OCI-M1 (cell line): ENCODE measurements at places on chromosomes 4 and X.

- no peak for DNase-seq
Observed at GRCh38 chr4:181193131-181193930, 1049.9 kb upstream of the TENM3 start.

- DNase-seq: peak; percentile 69
Observed at GRCh38 chr4:90071289-90072235, 55.6 kb upstream of the CCSER1 start.

- DNase-seq: no peak
Observed at GRCh38 chrX:14927401-14927800, 54.2 kb downstream of the MOSPD2 start.

DNA sequence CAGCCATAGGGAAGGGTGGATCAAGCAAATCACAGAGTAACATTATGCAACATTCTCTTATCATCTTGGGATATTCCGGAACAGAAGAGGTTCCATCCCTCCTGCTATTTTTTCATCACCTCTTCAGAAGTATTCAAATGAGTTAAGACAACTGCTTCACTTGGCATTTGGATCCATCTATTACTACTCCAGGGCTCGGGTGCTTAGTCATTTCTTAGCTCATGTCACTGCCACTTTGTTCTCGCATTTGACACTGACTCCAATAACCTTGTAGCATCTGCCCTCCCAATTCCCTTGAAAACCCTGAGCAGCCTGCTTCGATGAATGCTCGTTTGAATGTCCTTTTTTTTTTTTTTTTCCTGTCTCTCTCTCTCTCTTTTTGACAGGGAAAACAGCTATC lies 114.9 kb downstream of the PPARGC1A start:
- DNase-seq: no peak

DNA sequence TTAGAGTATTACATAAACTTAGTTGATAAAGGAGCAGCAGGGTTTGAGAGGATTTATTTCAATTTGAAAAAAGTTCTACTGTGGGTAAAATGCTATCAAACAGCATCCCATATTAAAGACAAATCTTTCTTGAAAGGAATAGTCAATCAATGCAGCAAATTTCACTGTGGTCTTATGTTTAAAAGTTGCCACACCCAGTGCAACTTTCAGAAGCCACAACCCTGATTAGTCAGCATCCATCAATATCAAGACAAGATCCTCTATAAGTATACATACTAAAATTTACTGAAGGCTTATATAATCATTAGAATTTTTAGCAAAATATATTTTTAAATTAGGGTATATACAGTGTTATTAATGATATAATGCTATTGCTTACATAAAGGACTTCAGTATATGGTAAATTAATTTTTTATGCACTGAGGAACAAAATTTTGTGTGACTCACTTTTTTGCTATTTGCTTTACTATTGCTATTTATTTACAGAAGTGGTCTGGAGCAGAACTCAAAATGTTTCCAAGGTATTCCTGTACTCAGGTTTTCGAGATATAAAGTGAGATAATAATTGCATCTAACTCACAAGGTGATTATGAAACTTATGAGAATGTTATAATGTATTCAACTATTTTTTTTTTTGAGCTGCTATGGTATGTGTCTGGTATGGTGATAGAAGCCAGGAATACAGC lies 1127.6 kb downstream of the ADGRL3 start:
- no peak for DNase-seq

DNA sequence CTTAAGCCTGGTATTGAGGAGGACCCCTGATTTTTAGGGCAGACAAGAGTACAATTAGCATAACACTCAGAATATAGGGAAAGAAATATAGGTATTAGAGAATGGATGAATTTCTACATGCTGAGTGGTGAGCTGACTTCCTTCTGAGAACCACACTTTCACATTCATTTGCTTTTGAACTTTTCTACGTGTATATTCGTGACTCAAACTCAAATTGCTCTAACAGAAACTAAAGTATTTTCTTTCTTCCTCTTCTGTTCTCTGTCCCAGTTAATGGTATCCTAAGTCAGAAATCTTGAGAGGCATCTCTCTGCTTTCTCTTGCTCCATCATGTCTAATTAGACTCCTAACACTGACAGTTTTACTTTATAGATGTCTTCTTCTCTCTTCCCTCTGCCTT lies 103.2 kb upstream of the CITED1 start:
- DNase-seq: no peak

- no peak for DNase-seq
Observed at GRCh38 chr4:159498446-159499115, 395.7 kb downstream of the RAPGEF2 start.

DNA sequence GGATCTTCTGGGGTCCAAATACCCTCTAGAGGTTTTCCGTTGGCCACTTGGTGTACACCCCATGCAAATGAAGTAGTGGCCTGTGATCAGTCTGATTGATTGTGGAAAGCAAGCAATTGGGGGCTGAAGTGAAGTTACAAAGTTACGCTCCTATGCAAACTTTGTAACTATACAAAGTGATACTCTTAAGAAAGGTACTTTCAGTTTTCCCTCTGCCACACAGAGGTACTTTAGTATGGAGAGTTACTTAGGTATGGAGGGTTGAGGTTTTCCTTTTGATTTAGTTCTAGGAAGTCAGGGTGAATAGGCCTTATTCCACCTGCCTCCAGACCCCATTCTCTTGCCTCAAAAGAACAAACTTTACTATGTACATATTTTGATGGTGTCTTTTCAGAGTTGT lies 28.7 kb downstream of the STAG2 start:
- DNase-seq: no peak

- DNase-seq: no peak
Observed at GRCh38 chr4:98657531-98658286, 702 bp downstream of the TSPAN5 start.

- DNase-seq: no peak
Observed at GRCh38 chr4:17740702-17741101, 40.7 kb downstream of the FAM184B start.

DNA sequence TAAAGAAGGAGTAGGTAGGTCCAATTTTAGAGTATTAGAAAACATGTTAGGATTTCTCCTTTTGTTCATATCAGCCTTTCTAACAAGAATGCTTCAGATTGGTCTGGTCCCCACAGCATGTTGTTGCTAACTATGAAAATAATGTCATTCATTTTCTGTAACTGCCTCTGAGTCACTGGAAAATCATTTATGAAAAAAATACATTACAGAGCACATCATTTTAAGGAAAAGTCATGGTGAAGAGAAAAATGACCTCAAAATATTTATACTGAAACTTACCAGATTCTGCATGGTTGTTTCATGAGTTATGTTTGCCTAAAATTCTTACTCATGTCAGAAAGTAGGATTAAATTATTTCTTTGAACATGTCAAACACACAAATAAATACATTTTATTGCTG lies 35.2 kb downstream of the DTHD1 start:
- DNase-seq: no peak

DNA sequence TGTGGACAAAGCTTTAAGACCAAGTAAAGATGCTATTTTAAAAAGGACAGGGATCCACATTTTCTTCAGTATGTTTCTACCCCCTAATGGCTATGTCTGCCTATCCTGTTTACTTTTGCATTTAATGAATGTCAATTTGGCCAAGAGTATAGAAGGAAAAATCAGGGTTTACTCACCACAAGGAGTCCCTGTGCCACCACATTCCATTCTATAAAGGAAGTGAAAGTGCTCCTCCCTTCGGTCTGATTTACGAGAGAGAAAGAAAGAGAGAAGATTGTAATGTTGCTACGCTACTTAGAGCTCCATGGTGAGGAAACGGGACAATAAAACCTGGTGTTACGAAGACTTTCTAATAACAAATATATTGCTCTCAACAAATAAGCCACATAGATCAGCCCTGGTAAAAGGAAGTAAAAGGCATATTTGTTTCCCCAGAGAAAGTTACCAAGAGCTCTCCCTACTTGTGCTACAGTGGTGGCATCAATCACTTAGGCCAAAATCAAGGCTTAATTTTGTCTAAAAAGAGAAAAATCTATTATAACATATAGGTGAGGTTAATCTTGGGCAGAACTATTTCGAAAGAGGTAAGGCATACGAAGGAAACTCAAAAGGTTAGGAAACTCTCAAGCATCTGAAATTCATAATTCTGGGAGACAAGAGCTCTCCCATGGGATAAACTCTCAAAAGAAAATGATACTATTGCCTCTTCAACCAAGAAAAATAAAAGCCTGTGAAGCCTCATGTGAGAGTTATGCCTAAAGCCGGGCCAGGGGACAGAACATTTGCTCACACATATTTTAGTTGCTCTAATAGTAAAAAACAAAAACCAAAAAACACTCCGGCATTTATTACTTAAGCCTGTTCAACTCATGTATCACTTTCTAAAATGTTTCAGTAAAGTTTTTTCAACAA lies 29.5 kb downstream of the TAPT1 start:
- DNase-seq: no peak

GRCh38 chr4:103108542-103108941 lies 8.9 kb upstream of the BDH2 start:
- DNase-seq: no peak

GRCh38 chr4:154456240-154456639 lies 35.4 kb downstream of the DCHS2 start:
- DNase-seq: peak; percentile 89

GRCh38 chr4:152328582-152328981 lies 207.3 kb downstream of the FBXW7 start:
- no peak for DNase-seq

- no peak for DNase-seq
Observed at GRCh38 chr4:159284113-159284512, 181.2 kb downstream of the RAPGEF2 start.

- peak; percentile 96 for DNase-seq
Observed at GRCh38 chr4:74056858-74057562, 18.5 kb upstream of the CXCL3 start.

DNA sequence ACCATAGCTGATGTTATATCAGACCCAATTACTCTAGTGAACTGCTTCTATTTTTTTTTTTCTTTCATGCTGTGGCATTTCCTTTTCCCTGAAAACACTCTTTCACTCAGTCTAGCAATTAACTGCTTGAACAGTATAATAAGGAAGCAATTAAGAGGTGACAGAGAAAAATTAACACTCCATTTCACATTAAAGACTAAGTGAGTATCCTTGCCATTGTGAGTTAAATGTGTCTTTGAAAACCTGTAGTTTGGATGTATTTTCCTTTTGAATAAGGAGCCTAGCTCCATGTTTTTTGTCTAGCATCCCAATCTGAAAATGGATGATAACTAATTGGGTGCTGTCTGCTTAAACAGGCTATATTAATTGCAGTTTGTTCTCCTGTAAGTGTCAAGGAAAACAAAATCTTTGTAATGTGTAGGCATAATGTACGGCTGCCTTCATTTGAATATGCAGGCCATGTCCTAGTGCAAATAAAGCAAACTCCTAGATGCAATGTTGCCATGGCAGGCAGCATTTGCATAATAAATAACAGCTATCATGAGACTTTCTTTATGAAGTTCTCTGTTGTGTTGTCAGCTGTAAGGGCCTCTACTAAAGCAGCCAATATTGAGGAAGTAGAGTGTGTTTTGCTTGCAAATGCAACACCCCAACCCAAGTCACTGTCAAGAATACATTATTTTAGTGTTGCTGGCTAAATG lies 416.7 kb downstream of the ZIC3 start:
- DNase-seq: no peak

DNA sequence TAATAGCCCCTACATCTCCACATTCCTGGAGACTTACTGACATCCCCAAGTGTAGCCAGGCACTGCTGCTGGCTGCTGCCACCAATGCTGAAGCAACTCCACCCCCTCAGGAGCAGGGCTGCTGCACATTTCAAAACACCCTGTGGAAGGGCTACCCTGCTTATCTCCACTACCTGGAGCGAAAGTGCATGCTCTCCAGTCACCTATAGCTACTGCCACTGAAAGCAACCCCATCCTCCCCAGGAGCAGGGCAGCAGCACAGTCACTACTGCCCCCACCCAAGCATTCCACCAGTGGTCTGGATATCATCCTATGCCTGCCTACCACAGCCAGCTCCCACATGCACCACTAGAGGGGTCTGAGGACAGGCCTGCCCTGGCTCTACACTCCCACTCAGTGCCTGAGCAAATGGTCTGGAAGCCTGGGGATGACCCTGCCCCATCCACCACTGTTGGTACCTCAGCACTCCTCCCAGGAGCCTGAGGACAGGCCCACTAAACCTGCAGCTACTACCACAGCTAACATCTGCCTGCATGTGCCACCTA lies 55.3 kb downstream of the MANBA start:
- no peak for DNase-seq

- DNase-seq: peak; percentile 78
Observed at GRCh38 chr4:84971319-84971932, 4.9 kb upstream of the WDFY3 start.

GRCh38 chr4:147891476-147892115 lies 159.7 kb downstream of the ARHGAP10 start:
- peak; percentile 33 for DNase-seq

DNA sequence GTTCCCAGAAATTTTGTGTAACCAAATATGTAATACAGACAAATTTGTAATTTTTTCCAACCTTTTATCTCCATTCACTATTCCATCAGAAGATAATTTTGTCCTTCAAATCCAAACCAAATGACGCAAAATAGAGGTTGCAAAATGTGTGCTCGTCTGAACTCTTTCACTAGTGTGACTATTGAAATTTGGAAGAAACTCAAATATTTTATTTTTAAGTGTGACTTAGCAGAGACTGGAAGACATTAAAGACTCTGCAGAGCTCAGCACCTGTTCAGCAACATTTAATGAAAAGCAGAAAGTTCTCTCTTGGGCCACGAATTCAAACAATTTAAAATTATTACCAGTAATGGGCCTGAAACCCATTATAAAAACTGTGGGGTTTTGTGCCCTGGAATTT lies 30.0 kb upstream of the APELA start:
- DNase-seq: no peak

DNA sequence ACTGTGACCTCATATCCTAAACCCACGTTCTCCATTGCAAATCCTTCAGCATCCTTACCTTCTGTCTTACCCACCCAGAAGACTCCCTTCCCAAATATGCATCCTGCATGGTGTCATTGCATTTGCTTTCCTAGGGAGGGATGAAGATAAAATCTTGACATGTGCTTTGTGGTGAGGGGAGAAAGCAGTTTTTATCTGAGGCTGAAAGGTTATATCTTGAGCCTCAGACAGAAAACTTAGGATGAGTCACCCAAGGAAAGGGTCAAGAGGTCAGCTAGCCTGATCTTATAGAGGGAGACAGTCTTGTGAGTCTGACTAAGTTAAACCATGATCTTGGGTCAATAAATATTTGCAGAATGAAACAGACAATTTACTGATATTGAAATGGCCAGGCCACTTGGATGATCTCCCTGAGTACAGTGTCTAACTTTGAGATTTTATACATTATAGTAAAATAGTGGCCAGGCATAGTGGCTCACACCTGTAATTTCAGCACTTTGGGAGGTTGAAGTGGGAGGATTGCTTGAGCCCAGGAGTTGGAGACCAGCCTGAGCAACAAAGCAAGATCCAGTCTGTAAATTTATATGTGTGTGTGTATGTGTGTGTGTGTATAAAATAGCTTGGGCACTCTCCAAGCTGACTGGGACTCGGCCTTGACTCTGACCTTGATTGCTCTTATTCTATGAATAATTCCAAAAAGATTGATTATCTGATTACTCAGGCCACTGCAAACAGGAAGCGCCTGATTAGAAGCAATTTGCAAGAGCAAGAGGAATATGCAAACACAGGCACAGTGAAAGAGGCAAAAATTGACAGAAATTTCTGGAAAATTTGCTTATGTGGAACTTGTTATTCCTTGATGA lies 15.4 kb upstream of the FAM9C start:
- DNase-seq: peak; percentile 68
